Left renal pelvis (tissue), 4 donors: ENCODE measurements at places on chromosomes 7 and 10.

GRCh38 chr7:2710901-2711551, 23.0 kb downstream of the AMZ1 start:
- no peak for DNase-seq

GRCh38 chr10:13706175-13706574, 119.4 kb downstream of the PRPF18 start:
- no peak for DNase-seq

- no peak for DNase-seq
Measured at GRCh38 chr10:80068270-80068669, 10.2 kb upstream of the TMEM254 start.

DNA sequence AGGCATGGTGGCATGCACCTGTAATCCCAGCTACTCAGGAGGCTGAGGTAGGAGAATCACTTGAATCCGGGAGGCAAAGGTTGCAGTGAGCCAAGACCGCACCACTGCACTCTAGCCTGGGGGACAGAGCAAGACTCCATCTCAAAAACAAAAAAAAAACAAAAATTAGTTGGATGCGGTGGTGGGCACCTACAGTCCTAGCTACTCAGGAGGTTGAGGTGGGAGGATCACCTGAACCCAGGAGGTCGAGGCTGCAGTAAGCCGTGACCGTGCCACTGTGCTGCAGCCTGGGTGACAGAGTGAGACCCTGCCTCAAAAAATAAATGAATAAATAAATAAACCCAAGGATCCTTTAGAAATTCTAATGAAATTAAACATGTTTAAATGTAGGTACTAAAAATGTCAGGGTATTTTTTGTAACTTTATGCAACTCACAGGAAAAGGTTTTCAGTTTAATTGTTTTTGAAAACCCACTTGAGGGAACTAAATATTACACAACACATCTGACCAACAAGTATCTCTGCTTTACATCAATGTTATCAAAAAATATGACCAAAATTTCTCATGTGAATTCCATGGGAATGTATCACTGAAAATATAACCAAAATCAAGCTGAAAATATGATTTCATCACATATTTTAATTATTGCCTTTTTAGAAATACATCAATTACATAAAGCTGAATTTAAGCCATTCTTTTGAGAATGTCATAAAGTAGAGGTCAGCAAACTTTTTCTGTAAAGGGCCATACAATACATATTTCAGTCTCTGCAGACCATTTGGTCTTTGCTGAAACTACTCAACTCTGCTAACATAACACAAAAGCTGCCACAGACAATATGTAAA, 23.9 kb downstream of the UPF2 start:
- no peak for DNase-seq

GRCh38 chr10:22630234-22631174, 83.9 kb downstream of the PIP4K2A start:
- DNase-seq, result no peak

DNA sequence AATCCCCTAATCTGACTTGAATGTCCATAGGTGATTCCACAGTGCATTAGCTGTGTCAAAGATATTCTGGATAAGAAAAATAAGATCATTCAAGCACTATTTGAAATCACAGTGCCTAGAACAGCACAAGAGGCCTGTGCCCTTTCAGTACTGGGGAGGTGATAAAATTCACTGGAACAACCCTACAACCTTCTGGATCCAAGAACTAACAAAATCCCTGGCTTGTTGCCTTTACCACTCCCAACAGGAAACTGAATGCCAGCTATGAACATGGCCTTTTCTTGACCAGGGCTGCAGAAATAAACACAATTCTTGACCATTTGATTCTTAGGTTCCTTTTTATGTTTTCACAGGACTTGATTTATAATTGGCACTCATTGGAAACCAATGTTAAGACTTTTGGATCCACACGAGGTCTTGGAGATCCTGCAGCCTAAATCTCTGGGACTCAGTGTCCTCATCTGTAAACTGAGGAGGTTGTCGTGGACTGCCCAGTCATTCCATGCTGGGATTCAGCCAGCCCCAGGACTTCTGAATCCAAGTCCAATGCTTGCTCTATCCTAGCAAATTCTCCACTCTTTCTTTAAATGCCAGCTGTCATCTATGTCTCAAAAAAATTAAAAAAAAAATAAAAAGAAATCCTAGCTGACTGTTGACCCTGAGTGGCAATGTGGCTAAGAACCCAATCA, 624.7 kb downstream of the KCNMA1 start:
- no peak for DNase-seq

DNA sequence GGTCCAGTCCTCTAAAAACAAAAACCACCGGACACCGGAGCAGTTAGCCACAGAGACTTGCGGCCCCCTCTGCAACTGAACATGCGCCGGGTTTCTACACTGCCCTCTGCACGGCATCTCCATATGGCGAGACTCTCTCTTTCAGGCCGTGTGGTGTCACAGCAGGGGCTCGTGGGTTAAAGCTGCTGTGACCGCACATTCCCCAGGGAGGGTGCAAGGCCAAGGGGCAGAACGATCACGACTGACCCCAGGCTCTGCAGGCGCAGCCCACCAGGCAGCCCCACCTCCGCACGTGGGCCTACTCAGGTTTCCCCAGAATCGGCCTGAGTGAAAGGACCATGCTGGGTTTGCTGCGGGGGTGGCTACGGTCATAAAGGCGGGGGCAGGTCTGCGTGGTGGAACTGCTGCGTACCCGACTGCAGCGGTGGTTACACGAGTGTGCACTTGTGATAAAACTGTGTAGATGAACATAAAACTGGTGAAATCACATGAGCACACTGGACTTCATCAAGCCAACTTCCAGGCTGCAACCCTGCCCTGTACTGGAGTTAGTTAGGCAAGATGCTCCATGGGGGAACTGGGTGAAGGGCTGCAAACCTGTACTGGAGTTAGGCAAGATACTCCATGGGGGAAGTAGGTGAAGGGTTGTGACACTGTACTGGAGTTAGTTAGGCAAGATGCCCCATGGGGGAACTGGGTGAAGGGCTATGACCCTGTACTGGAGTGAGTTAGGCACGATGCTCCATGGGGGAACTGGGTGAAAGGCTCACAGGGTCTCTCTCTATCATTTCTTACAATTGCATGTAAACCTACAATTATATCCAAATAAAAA, 81.4 kb upstream of the PPP2R2D start:
- no peak for DNase-seq

DNA sequence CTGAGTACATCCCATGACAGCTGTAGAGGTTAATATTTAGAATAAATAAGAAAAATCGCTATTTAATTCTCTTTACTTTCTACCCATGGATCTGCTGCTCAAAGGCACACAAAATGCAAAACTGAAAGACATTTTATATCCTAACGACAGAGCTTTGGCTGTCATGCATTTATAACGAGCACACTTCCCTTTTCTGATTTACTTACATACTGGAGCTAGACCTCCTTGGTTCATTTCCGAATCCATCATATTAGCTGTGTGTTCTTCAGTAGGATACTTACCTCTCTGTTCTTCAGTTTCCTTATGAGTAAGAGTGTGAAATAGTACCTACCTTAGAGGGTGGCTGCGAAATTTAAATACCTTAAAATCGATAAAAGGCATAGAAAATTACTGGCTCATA, 10.9 kb downstream of the CALCR start:
- no peak for DNase-seq

GRCh38 chr10:69345890-69346474, 67.7 kb downstream of the HK1 start:
- no peak for DNase-seq

DNA sequence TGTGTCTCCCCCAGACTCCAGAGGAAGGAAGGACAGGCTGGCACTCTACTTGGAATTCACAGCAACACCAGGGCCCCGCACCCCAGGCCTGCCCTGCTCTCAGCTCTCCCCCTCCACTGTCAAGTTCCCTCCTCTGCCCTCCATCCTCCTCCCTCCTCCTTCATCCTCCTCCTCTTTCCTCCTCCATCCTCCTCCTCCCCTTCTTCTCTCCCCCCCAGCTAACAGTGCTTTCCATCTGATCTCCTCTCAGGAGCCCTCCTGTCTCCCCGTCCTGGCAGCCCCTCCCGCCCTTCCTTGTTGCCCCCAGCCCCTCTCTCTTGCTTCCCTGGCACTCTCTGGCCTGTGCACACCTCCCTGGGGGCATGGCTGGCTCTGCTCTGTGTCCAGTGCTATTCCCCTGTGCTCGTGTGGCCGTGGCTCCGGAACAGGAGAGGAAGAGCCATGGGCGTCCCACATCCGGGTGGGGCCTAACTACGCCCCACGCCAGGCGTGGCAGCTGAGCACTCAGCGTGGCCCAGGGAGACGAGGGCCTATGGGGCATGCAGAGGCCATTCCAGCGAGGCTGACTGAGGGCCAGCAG, 64.2 kb downstream of the PWWP2B start:
- DNase-seq, result no peak

- DNase-seq, result no peak
Measured at GRCh38 chr7:119931230-119931824, 341.6 kb upstream of the KCND2 start.

- no peak for DNase-seq
Measured at GRCh38 chr7:74013539-74014272, 14.3 kb upstream of the ELN start.

GRCh38 chr7:157513682-157514081, 176.9 kb downstream of the DNAJB6 start:
- no peak for DNase-seq

DNA sequence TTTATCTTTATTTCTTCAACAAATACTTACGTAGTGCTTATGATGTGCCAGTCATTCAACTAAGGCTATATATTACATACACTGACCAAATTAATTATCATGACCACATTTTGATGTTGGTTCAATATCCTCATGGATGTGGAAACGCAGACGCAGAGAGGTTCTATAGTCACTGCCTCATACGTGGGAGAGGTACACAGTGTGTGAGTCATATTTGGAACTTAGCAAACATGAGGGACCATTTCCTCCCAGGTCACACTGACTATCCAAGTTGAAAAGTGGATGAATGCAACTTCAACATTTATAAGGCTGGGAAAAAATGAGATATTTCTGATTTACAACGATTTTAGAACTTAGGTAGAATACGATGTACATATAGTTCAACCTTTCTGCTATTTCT, 113.6 kb downstream of the PRLHR start:
- DNase-seq, result no peak

- no peak for DNase-seq
Measured at GRCh38 chr7:139455789-139456188, 27.7 kb downstream of the KLRG2 start.

DNA sequence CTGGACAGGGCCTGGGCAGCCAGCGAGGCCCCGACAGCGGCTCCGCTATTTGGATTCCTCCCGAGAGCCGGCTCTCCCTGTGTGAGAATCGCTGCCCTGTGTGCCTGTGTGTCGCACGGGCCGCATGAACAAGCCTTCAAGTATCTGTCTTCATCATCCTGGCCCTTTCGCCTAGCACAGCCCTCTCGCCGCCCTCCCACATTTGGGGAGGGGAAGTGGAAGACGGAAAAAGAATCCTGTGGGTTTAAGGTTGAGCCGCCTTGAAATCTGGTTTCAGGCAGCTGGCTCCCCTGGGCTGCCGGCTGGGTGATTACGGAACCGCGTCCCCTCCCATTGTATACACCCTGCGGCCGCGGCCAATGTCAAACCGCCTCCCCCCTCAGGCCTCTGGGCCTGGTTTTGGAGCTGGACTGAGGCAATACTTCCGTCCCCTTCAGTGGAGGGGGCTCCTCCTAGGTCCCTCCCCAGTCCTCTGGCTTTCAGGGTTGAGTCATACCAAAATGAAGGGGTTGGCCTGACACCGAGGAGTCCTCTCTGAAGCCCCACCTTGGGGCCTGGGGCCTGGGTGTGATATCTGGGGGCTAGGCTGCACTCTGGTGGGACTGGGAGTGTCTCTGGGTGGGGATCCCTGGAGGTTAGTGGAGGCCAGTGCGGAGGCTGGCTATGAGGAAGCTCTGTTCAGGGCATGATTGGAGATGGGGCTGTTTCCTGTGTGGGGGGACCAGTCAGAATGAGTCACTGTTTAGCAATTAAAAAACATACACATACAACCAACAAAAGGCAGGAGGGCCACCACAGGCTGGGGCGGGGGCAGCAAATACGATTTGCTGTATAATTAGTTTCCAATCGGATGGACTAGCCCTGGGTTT, 1.7 kb downstream of the TRIM8 start:
- DNase-seq, result no peak

DNA sequence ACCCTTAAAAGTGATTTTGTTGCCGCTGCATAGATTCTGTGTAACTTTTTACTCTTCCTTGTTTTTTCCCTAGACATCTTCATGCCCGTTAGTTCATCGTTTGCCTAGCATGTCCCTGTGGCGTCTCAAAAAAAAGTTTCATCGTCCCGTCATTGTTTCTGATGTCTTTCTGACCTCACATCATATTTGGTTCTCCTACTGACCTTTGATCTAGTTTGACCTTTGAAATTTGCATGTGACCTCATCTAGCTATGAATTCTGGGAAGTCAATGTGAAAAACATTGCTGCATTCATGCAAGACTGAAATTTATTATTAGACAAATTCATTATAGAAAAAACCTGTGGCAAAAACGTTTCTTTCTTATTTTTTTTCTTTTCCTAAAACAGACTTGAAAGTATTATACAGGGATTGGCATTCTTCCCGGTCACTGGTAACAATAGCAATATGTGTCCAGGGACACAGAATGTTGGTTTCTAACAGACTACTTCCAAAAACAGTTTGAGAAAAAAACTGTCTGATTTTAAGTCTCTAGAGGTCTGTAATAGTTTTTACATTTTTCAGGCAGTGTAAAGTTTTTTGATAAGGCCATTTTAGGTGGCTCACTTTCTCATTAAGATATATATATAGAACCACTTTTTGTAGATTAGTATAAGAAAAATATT, 280.9 kb downstream of the USP6NL start:
- DNase-seq, result no peak

GRCh38 chr10:12081879-12082557, 13.3 kb downstream of the DHTKD1 start:
- no peak for DNase-seq

DNA sequence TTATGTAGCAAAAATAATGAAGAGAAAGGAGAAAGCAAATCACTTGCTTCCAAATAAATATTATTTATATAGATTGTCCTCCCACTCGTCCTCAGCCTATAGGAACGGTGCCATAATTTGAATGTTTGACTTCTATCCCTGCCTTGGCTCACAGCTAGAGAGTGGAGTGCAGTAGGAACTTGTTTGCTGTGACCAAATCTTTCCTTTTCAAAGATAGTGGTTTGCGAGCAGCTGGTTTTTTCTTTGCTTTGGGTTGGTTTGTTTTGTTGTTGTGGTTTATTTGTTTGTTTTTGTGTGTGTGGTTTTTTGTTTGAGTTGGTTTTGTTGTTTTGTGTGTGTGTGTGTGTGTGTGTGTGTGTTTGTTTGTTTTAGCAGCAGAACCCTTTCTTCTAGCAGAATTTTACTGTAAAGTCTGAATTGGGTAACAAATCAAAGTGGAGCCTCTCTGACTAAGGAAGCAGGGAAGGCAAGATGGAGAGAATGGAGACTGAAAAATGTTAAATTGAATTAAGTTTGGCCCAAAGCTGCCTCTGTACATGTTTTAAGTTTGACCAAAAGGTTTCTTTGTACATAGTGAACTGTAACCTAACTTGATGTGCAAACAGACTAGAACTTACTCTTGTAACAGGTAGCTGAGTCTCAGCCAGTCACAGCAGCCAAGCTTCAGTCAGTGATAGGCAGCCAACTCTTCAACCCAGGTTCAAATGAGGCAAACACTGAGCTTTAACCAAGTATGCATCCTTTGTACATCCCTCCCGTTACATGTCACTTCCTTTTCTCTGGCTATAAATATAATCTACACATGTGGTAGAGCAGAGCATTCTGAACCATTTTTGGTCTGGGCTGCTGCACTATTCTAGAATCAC, 149.5 kb upstream of the LRGUK start:
- DNase-seq, result no peak
